Germinal center (tissue), 1 donor: ENCODE measurements at places on chromosomes 13 and 19.

DNA sequence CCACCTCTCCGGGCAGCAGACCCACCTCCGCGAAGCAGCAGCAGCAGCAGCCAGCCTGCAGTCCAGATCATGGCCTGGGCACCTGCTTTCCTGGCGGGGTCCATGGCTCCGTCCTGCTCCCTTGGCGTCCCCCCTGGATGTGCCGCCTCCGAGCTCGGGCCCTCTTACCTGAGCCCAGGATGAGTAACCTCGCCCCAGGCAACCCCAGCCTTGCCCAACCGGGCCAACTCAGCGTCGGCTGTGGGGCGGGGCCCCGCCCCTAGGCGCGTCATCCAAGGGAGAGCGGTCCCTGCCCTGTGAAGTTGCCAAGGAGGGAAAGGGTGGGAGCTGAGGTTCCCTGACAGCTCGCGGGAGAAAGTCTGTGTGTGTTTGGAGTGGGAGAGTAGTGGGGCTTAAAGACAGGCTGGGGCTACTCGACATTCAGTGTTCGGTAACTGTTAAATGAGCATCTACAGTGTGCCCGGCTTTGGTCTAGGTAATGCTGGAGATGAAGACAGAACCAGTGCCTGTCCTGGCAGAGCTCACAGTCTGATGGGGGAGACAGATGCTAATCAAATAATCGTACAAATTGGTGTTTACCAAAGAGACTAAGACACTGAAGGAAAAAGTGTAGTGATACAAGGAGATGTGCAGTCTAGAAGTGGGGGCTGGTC, at the start of gene LYPD3:
LYPD3 (minus strand) TSS at position 141 of the 653 bp plus-strand sequence; CDS start at position 104, 37 bp downstream.
- DNase-seq, result no peak

DNA sequence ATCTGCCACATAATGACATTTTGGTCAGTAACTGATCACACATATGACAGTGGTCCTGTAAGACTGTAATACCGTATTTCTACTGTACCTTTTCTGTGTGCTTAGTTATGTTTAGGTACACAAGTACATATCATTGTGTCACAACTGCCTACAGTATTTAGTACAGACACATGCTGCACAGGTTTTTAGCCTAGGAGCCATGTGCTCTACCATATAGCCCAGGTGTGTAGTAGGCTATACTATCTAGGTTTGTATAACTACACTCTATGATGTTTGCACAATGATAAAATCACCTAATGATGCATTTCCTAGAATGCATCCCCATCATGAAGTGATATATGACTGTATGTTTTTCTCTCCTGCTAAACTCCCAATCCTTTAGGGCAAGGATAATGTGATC, 61.2 kb upstream of the MIR17HG start:
- DNase-seq, result no peak

DNA sequence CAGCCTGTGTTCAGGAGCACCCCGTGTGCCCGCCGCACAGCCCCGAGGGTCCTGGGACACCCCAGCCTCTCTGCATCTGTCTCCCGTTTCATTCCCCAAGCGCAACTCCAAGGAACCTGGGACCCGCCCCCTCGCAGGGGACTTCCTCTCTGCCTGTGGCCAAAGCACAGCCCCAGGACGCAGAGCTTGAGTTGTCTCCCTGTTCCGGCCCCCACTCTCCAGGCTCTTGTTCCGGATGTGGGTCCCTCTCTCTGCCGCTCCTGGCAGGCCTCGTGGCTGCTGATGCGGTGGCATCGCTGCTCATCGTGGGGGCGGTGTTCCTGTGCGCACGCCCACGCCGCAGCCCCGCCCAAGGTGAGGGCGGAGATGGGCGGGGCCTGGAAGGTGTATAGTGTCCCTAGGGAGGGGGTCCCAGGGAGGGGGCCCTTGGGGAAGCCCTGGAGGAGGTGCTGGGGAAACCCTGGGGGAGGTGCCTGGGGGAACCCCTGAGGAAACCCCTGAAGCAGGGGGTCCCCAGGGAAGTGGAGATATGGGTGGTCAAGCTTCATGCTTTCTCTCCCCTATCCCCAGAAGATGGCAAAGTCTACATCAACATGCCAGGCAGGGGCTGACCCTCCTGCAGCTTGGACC, 1.3 kb downstream of the HCST start:
- peak; percentile 85 for DNase-seq

DNA sequence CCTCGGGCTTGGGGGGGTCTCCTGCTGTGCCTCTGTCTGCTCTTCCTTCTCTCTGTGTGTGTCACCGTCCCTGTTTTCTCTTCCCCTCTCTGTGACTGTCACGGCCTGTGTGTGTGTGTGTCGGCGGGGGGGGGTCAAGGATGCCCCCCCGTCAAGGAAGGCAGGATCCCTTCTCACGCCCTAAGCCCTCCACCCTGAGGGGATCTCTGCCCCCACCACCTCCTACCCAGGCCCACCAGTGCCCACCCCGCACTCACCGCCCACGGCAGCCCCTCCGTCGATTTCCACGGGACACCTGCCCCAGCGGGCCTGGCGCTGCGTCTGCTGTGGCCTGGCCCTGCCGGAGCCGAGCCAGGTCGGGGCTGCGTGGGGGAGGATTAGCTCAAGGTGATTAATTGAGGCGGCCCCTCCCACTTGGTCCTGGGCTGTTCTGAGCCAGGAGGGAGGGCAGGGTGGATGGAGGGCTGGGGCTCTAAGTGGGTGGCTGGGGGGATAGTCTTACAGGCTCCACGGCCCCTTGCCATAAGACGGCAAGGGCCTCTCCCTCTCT, at the start of gene RAX2:
RAX2 (minus strand) TSS at position 323 of the 550 bp plus-strand sequence. CDS start 486 bp downstream, outside the sequence.
- DNase-seq, result no peak

DNA sequence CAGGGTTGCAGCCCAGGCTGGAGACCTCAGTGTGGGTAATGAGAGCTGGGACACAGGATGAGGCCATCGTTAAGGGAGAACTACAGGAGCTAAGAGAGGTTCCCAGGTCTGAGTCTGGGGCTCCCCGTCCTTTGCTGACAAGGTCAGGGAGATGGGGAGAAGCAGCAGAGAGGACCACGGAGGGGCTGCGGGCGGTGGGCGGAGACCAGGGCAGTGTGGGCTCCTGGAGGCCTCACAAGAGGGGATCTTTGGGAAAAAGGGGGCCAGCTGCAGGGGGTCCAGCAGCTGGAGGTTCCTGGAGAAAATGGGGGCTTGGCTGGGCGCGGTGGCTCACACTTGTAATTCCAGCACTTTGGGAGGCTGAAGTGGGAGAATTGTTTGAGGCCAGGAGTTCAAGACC, 16.0 kb downstream of the RFX1 start:
- DNase-seq, result no peak

GRCh38 chr13:111540486-111540885, 220.0 kb downstream of the TEX29 start:
- no peak for DNase-seq

- DNase-seq, result no peak
These were observed 15.0 kb downstream of the EFNB2 start for GRCh38 chr13:106520251-106521054.

DNA sequence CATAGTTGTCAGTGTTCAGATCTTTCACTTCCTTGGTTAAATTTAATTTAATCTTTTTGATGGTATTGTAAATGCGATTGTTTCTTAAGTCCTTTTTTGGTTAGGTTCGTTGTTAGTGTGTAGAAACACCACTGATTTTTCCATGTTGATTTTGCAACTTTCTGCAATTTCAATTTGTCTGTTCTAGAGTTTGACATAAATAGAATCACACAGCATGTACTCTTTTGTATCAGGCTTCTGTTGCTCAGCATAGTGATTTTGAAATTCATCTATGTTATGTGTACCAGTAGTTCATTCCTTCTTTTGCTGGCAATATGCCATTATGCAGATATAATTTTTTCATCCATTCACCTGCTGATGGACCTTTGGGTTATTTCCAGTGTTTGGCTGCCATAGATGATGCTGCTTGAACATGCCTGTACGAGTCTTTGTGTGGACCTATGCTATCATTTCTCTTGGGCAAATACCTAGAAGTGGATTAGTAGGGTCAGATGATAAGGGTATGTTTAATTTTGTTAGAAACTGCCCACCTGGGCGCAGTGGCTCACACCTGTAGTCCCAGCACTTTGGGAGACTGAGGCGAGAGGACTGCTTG, 33.1 kb downstream of the BICRA start:
- no peak for DNase-seq

GRCh38 chr13:99870541-99870940, 101.0 kb downstream of the ZIC5 start:
- DNase-seq, result no peak

DNA sequence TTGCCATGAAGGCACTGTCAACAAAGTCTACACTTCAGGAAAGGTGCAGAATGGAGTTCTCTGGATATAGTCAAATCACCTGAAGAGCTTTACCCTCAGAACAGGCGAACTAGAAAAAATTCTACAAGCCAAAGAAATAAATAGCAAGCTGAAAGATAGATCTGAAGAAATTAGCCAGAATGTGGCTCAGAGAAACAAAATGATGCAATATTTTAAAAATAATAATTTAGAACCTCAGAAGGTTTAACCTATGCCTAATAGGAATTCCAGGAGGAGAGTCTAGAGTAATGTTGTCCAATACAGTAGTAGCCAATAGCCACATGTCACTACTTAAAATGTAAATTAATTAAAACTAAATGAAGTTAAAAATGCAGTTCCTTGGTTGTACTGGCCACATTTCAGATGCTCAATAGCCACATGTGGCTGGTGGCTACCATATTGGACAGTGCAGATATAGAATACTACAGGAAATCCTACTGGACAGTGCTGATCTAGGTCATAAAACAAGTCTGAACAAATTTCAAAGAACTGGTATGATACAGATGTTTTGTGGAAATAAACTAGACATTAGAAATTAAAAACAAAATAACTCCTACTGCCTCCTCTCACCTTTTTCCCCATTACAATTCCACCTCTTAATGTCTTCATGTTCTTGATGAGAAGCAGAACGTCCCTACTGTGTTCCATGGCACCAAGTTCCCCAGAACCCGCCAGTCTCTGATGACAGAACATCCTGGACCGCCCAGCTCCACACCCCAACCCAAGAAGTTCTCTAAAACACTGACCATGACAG, 679 bp upstream of the CDADC1 start:
- DNase-seq, result no peak

DNA sequence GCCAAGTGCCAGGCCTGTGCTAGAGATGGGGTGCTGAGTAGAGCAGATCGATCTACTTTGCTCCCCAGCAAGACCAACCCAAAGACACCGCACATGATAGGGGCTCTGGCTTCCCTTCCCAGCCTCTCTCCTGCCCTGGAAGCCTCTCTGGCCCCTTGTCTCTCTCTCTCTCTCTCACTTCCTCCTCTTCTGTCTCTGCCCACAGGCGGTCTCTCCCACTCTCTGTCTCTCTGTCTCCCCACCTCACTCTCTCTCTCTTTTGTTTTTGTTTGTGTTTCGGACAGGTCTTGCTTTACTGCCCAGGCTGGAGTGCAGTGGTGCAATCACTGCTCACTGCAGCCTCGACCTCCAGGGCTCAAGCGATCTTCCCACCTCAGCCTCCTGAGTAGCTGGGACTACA, 1.3 kb downstream of the SELENOV start:
- DNase-seq, result no peak

DNA sequence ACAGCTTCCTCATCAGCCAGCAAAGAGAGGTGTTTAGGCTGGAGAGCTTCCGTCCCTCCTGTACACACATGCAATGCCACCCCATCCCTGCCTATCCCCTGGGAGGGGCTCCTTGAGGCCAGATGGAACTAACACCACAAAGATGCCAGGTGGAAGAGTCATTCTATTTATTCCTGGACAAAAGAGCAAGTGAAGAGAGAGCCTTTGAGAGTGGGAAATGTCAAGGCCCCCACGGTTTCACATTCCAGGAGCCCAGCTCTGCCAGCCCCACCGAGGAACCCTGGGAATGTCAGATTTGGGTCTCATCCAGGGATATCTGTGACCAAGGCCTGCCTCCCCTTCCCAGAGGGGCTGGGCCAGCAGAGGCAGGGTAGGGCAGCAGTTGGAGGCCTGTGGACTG, 30.8 kb upstream of the IGFL1 start:
- no peak for DNase-seq

GRCh38 chr19:57466489-57466888, 9.5 kb upstream of the VN1R1 start:
- no peak for DNase-seq

DNA sequence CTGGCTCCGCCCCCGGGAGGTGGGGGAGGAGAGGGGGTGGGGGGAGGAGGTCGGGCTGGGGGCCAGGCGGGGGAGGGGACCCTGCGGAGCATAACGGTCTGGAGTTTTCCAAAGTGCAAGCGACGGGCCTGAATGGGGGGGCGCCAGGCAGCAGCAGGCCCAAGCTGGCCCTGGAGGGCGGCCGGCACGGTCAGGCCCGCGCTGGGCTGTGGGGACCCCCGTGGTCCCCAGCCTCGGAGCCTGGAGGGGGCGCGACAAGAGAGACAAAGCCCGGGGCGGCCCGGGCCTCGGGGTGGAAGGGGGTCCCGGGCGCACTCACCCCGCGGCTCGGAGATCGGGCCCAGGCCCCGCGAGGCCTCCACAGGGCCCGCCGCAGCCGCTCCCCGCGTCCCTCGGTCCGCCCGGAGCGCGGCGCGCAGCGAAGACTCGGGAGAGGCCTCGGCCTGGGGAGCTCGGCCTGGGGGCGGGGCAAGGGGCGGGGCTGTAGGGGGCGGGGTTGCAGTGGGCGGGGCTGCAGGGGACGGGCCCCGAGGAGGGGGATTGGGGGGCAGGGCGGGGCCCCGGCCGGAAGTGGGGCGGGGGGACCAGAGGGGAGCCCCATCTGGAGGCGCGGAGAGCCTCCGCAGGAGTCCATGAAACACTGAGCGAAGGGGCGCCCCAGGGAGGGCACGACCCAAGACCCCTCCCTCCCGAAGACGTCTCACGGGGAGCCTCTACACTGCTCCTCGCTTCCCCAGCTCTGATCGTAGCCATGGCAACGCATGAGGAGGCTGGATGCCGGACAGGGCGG, 47.6 kb downstream of the PTPRS start:
- peak; percentile 95 for DNase-seq

GRCh38 chr13:59700281-59700680, 463.4 kb downstream of the DIAPH3 start:
- DNase-seq, result no peak

DNA sequence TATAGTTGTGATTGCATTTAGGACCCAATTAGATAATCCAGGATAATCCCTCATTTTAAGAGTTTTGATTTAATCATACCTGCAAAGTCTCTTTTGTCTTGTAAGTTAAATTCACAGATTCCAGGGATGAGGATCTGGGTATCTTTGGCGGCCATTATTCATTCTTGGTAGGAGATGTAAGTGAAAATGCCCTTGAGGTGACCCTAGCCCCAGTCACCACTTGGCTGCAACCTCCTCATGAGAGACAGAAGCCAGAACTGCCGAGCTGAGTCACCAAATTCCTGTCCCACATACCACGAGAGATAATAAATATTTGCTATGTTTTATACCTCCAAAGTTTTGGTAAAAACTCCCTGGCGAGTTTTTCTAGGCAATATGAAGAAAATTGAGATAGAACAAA, 389.4 kb downstream of the RFC3 start:
- no peak for DNase-seq

GRCh38 chr19:45276284-45276687, 25.2 kb downstream of the MARK4 start:
- no peak for DNase-seq
